NCI-H524 treated with DMSO at 0.1 percent for 48 hours (cell line): ENCODE measurements at places on chromosomes 12 and 14.

GRCh38 chr12:114684098-114684869 lies at the start of gene TBX3:
TSS of gene TBX3 (minus strand) at chr12:114684175. CDS start at chr12:114683200, 975 bp downstream.
- DNase-seq = peak; percentile 39

DNA sequence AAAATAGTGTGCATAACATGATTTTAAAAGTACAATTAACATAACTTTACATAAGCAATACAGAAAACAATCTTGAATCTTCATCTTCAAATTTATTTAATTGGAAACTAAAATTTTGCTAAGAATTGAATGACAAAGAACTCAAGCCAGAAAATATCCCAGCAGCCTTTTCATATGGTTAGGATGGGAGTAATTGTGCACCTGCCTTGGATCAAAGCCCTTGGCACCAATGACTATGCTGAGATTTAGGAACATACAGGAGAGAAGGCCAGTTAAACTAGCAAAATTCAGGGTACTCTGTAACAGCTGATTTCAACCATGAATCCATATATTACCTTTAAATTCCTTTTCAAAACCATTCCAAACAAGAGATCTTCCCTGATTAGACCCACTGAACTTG lies 5.8 kb downstream of the KERA start:
- DNase-seq = no peak

- no peak for DNase-seq
These were observed 380.8 kb upstream of the RGS6 start for GRCh38 chr14:71551291-71551950.

DNA sequence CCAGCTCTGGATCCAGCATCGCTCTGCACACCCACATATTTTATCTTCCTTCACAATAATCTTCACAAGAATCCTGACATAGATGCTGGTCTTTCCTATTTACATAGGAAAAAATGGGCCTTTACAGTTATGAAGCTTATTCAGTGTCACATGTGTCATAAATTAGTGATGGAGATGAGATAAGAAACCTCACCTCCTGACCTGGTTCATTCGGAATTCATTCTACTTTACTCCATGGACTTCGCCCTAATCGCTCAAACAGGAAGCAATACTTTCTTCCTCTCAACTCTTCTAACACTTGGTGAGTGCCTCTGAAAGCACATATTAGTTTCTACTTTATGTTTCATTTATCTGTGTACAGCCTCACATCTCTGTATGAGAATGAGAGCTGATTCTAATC lies 12.0 kb upstream of the SINHCAF start:
- DNase-seq = no peak

DNA sequence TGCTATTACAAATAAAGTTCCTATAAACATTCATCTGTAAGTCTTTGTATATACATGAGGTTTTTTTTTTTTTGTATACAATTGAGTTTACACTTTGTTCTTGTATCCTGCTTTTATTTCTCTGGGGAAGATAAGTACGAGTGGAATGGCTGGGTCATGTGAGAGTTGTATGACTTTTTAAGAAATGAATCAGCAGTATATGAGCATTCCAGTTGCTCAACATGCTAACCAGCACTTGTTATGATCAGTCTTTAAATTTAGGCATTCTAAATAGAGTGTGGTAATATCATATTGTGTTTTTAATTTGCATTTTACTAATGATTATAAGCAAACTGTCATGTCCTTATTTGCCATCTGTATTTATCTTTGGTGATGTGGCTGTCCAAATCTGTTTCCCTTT lies 44.7 kb upstream of the AMIGO2 start:
- DNase-seq = no peak

GRCh38 chr12:31316891-31317290 lies 9.1 kb downstream of the SINHCAF start:
- no peak for DNase-seq

DNA sequence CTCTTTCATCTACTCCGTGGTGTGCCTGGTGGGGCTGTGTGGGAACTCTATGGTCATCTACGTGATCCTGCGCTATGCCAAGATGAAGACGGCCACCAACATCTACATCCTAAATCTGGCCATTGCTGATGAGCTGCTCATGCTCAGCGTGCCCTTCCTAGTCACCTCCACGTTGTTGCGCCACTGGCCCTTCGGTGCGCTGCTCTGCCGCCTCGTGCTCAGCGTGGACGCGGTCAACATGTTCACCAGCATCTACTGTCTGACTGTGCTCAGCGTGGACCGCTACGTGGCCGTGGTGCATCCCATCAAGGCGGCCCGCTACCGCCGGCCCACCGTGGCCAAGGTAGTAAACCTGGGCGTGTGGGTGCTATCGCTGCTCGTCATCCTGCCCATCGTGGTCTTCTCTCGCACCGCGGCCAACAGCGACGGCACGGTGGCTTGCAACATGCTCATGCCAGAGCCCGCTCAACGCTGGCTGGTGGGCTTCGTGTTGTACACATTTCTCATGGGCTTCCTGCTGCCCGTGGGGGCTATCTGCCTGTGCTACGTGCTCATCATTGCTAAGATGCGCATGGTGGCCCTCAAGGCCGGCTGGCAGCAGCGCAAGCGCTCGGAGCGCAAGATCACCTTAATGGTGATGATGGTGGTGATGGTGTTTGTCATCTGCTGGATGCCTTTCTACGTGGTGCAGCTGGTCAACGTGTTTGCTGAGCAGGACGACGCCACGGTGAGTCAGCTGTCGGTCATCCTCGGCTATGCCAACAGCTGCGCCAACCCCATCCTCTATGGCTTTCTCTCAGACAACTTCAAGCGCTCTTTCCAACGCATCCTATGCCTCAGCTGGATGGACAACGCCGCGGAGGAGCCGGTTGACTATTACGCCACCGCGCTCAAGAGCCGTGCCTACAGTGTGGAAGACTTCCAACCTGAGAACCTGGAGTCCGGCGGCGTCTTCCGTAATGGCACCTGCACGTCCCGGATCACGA lies 2.2 kb downstream of the SSTR1 start:
- DNase-seq = no peak

- DNase-seq = no peak
These were observed 50.1 kb downstream of the SLC25A21 start for GRCh38 chr14:37122288-37122687.

GRCh38 chr14:74653386-74654138 lies 41.5 kb upstream of the LTBP2 start:
- DNase-seq = no peak

- DNase-seq = no peak
These were observed 18.1 kb upstream of the SGPP1 start for GRCh38 chr14:63745858-63746425.

DNA sequence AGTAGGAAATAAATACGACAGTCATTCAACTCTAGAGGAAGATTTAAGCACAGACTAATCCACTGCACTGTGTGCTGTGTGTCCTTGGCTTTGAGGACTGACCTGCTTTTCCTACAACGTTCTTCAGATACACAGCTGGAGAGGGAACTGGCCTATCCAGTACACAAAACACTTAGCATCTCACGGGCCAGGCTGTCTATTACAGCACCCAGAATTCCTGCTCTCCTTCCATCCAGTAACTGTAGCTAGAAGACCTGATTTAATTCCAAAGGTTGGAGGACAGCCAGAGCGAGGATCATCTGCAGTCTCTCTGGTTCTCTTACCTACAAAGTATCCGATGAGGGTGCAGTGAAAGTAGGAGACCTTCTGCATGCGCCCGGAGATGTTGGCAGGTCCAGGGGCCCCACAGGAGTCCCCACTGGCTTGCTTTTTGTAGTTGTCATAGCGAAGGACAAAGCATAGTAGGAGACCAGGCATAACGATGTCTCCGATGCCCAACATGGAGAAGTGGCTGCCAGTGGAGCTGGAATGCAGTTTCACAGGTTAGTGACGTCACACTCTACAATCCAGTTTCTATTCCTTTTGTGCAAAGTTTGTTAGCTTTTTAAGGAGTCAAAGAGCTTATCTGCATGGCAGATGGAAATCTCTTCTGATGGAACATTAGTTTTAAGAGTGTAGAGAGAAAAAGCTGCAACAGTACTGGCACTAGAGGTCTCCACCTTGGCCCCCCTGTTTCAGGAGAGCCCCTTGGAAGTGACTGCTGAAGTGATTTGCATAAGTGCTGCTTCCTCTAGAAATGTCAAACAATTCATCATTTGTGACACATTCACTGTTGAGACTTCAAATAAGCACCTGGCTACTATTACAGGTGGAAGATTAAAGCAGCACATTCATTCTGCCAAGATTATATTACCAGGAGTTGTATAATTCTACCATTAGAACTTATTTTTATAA lies 41.7 kb downstream of the ACADS start:
- DNase-seq = no peak

DNA sequence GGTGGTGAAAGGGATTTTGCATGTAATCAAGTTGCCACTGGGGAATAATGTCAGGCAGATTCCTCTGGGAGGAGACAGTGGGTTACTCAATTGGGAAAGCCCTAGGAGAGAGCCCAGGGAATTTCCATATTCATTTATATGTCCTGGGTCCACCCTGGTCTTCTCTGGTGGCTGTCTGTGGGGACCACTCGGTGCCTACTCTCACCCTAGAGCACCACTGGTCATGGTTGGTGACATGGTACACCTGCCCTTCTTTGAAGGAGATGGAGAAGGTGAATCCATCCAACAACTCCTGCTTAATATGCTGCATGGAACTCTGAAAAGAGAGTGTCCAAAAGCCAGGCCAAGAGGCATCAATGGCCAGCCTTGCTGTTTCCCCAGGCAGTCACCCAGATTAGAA lies 12.8 kb upstream of the RERG start:
- no peak for DNase-seq

- DNase-seq = no peak
These were observed 98.4 kb downstream of the RMST start for GRCh38 chr12:97560786-97561618.

DNA sequence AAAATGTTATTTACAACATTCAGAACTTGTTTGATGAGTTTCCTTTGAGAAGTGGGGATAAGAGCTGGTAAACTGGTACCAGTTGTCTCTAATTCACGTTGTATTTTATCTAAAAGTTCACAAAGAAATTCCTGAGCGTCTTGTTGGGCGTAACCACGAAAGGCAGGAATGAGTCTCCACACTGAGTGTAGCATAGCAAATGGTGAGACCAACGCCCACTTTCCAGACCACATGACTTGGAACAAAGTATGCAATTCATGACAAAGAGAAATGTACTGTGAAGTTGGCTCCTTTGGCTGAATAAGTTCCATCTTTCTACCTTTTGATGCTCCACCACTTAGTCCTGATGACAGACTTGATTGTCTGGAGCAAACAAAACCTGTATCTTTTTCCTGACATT lies 18.4 kb downstream of the USP44 start:
- no peak for DNase-seq

GRCh38 chr12:12563290-12563928 lies 746 bp upstream of the DUSP16 start:
- DNase-seq = no peak

DNA sequence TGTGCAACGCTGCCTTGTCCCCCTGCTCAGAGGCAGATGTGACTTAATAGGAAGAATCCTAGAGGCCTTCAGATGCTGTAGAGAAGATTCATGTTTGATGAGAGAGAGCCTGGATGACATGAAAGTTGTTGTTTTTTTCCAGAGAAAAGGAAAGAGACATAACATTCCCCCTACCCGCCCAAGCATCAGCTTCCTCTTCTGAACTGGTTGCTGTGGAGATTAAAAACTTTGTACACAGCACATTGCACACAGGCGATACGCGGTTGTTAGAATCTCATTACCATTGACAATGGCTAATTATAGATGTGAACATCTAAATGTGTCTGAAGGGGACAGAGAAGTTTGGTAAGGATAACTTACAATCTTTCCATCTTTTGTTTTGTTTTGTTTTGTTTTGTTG lies 13.6 kb upstream of the ETFBKMT start:
- DNase-seq = no peak

DNA sequence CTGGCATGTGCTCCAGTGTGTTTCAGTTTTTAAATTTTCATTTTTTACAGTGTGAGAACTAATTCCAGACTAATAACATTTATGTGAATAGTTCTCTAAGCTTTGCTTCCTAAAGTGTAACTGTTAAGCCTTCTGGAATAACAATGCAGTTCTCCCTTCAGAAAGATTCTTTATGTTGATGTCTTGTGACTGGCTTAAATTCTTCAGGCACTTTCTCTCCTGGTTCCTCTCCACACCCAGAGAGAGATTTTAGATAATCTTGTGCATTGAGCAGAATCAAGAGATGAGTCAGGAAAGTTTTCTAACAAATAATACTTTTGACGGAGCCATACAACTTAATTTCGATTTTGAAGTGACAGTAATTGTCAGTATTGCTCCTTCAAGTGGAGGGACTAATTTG lies 118.5 kb downstream of the RAD51B start:
- DNase-seq = no peak

- no peak for DNase-seq
These were observed 911.7 kb upstream of the TMEM132C start for GRCh38 chr12:127355061-127355841.

DNA sequence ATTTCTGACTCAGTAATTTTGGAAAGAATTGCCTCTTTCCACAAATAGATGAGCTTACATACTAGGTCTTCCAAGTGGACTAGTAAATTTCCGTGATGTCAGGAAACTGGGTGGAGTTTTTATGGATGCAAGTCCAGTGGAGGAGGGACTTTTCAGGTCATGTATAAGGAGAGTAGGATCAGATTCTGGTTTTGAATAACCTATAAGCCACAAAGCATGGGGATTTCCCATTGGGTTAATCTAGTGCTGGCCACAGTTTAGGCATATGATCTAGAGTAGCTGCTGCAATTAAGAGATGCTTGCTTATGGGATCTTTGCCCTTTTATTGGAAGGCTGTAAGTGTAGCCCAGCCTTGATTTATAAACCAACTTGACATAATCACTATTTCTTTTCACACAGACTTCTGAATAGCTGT lies 33.8 kb downstream of the STK38L start:
- no peak for DNase-seq
